ENCODE measurements at places on chromosomes 16 and 17. TPM values are rescaled to one million over a fixed set of nuclear protein-coding genes. Genes with fewer than 3 reads are reported as not detected.

DNA sequence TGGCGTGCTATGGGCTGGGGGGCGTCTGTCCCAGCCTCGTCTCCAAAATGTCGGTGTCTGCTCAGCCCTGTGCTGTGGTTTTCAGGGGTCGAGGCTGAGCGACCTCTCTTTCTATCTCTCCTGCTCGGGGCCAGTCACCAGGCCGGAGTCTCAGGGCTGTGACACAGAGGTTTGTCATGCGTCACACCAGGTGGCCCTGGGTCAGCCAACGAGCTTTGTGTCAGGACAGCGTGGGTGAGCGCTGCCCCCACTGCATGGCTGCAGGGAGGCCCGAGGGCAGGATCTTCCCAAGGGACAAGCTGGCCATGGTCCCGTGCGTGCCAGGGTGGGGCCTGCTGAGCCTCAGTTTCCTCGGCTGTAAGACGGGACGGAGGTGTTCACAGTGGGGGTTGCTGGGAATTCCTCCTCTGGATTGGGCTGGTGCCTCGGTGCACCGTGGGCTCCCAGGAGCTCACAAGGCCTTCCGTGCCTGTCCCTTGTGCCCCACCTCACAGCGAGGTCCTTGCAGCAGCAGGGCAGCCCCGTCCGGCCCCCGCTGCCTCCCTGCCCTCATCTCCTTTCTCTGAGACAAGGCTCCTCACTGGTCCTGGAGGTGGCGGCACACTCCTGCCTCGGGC, 50.5 kb downstream of the CBFA2T3 start:
- no peak for DNase-seq

CDH1 gene
- total RNA-seq = under 0.01 TPM

DNA sequence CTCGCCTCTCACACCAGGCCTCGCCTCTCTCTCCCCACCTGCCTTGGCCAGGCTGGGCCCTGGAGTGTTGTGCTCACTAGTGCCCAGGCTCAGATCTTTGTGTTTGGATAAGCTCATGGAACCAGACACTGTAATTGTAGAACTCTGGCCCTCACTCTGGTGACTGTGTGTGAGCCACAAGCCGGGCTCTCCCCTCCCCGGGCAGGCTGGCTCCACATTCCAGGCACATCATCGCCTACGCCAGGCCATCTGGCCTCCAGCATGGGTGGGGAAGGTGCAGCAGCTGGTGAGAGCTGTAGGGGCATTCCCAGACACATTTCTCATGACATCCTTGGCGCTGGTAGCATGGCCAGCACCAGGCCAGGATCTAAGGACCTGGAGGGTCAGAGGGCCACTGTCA, 202.3 kb downstream of the RAB11FIP4 start:
- peak; percentile 90 for DNase-seq

DNA sequence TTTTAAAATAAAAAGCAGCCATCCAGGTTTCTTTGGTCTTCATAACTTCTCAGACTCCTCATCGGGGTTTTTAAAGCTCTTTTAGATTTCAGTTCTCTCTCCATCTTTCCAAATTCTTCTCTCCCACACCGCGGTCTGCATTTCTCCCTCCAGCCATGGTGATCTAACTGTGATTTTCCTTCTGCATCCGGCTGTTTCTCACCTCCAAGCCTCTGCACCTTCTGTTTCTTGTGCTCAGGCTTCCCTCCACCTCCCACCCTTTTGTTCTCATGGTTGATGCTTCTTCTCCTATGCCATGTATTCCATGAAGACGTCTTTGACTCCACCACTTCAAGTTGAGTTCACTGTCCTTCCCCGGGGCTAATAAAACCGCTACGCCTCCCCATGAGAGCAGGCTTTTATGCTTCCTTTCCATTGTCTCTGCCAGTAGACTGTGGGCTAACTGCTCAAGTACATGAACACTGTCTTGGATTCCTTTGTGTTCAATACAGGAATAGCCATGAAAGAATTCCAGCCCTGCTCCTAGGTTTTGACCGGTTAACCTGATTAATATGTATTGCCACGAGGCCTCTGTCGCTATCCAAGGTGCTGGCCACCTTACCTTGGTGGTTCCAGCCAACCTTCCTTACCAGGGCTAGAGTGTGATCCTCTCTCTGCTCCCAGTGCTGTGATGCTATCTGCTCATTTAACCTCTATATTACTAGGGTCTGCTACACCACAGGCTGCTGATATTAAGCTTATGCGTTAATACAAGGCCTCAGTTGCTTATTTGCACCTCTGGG, 625.1 kb downstream of the HS3ST4 start:
- no peak for DNase-seq

DNA sequence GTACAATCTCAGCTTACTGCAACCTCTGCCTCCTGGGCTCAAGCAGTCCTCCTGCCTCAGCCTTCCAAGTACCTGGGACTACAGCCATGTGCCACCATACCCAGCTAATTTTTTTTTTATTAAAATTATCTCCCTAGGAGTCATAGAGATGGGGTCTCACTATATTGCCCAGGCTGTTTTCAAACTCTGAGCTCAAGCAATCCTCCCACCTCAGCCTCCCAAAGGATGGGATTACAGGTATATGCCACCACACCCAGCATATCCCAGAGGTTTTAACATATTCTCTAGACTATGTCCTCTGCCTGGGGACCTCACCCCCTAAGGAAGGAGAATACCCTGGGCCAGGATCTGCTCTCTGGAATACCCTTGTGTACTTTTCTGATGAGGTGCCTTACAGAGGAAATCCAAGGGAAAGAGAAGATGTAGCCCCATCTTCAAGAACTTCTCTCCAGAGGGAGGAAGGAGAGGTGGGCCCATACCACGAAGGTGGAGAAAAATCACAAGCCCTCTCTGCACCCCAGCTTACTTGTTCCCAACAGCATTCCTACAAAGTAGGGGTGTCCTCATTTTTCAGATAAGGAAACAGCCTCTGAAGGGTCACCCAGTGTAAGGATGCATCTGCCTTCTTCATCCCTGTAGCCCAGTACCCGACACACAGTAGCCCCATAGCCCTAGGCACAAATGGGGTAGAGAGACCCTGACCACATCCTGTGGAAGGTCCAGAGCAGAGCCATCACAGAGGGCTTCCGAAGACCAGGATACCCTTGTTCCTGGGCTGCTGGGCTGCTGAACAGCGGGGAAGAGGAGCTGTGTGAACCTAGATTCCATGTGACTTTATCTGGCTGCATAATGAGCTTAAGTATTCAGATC, 151.6 kb downstream of the SOCS1 start:
- DNase-seq = no peak

DNA sequence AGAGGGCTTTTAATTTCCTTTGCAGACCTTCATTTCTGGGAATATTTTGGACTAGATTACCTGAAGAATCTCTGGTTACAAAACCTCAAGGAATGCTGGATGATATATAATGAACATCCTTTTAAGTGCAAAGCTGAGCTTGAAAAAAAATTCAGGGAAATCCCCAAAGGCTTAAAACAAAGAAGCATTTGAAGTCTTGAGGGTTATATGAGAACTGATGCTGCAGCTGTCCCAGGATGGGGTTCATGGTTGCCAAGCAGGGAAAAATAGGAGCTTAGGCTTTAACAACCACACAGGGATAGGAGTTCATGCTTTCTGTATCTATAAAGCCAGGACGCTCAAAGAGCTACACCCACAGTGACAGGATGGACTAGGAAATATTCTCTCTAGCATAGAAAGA, 150.4 kb upstream of the IRX5 start:
- no peak for DNase-seq

DNA sequence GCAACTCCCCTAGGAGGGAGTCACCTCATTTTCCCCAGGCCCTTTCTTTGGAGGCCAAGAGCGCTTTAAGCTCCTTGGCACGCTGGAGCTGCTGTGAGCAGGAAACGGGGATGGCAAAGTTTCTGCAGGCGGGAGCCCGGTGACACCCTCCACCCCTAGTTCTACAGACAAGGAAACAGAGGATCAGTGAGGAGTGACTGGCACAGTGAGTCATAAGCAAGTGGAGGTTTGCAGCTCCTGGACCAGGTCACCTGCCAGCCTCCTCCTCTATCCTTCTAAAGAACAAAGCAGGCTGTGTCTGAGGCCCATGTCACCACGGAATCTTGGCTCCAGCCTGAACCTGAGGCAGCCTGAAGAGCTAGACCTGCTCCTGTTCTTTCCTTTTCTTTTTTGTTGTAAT, 141.9 kb downstream of the TMEM132E start:
- DNase-seq = peak; percentile 41

DNA sequence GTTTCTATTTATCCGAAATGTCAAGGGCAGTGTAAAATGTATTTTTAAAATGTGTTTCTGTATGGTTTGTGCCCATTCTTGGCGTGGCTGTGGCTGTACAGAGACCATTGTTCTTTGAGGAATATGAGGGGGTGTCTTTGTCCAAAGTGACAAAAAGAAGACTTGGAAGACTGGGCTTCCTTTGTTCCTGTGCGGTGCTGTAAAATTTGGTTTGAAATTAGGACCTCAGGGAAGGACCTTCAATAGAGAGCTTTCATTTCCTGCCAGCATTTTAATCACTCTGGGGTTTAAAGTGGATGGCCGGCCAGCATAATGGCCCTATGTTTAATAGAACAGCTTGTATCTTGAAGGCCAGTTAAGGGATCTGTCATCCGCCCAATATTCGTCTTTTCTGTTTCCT, 190.1 kb upstream of the TBX2 start:
- no peak for DNase-seq

- DNase-seq = peak; percentile 49
These were observed 1.3 kb downstream of the RAB37 start for GRCh38 chr17:74738051-74738996.

DNA sequence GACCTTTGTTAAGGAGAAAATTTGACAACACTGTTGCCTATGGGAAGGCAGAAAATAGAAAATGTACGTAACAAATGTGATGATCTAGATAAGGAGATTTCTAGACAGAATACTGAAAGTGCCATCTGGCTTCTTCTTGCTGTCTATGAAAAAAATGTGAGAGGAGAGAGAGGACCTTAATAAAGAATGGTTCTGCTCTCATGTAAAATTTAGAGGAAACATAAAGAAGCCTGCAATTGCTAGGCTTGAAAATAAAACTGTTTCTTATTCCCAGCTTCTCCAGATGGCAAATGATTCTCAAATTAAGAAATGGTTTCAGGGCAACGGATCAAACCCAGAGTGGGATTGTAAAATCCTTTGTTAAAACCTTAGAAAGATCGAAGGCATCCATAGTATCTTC, 128.5 kb downstream of the CDK5R1 start:
- DNase-seq = no peak

GRCh38 chr17:61782683-61783082, 80.6 kb downstream of the BRIP1 start:
- DNase-seq = no peak

DNA sequence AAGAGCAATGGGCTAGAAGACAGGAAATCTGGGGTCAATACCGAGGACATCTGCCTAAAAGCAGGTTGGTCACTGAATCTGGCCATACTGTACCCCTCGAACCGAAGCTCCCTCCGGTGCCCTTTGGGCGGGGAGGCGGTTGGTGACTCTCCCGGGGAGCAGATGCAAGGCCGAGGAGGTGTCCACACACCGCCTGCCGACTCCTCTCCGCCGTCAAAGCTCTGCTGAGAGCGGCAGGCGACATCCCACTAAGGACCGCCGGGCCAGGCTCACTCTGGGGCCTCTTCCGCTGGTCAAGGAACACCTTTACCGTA, 458 bp downstream of the ZNF200 start:
- no peak for DNase-seq

- DNase-seq = no peak
These were observed 2.2 kb upstream of the TRAF4 start for GRCh38 chr17:28741358-28742349.

DNA sequence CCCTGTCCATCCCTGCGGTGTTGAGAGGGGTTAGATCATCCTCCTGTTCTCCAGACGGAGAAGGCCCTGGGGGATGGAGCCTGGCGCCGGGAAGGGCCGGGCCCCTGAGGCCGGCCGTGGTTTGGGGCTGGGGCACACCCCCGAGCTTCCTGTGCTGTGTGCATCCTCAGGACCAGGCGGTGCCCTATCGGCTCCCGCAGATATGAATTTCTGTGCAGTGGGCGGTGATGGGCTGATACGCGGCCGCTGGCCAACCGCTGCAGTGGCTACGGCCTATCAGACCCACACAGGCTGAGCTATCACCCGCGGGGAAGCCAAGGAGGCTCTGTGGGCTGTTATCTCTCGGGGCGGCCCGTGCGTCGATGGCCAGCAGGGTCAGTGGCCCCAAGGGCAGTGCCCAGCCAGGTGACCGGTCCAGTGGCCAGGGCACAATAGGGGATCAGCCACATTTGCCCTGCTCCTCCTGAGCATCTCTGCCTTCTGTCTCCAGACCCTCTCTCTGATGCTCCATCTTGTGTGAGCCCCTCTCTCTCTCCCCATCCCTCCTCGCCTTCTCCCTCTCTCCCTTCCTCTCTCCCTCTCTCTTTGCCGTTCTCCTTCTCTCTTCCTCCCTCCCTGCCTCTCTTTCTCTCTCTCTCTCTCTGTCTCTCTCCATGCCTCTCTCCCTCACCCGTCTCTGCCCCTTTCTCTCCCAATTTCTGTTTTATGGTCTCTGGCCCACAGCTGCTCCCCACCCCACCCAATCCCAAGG, 38.7 kb downstream of the ZFPM1 start:
- DNase-seq = no peak

RDM1 gene
- total RNA-seq = 4.3 TPM

PLA2G10 gene
- not detected for total RNA-seq

GRCh38 chr17:16407911-16408588, 7.3 kb upstream of the TRPV2 start:
- DNase-seq = peak; percentile 57

Data from Daoy (cell line).